ENCODE measurements at places on chromosomes 7 and 10. TPM values are rescaled to one million over a fixed set of nuclear protein-coding genes. Genes with fewer than 3 reads are reported as not detected.

DNA sequence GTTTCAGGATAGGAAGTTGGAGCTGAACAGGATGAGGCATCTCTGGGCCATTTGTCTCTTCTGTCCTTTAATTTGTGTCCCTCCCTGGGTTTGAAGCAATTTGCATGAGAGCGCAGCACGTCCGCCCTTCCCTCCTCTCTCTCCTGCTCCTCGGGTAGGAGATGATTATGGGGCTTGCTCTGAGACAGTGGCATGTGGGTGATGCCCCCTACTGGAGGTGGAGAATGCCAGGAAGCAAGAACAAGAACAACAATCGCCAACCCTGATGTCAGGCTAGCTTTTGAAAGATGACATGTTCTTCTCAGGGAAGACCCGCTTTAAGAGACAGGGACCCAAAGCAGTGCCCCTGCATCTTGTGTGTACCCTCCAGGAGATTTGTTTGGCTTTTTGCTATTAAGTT, 63.9 kb upstream of the LOXL4 start:
- H3K27ac ChIP-seq: no peak overlapping the region
- DNase-seq: no peak
- peaks cover 4% of the 10 kb centered on the region for H3K4me1 ChIP-seq

DNA sequence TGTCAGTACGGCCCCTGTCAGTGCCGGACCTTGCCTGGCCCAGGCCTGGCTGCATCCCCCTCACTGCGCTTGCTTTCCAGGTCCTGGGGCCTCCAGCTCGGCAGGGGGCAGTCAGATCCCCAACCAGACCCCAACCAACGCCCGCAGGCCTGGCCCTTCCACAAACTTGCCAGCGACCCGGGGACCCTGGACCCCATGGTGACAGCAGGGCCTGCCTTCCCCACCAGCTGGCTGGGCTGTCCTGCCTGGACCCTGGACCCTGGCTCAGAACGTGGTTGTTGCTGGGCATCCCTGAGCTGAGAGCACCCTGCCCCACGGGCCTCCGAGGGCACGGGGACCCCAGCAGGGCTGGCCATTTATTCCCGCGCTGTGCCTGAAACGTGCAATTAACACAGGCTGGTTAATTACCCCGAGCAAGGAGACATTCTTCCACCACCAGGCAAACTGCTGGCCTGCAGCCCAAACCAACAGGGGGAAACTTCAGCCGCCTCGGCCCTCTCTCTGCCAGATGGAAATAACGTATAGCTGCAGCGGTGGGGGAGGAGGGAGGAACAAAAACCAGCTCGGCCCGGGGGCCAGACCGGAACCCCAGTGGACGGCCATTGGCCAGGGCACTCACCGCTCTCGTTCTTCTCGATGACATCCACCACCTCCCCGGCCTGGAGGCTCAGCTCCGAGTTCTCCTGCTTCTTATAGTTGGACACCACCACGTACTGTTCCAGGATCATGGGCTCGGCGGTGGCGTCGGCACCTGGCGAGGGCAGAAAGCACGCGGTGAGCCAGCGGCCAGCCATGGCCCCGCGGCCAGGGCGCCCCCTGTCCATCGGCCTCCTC, 167.1 kb downstream of the NEURL1 start:
- H3K36me3 ChIP-seq: peaks cover 30% of the 10 kb centered on the region
- H3K4me3 ChIP-seq: peak overlapping the region; percentile 63
- H3K27me3 ChIP-seq: no peaks in the 10 kb centered on the region
- peak; percentile 48 for DNase-seq

GRCh38 chr7:69963393-69963792, 365.1 kb downstream of the AUTS2 start:
- no peak overlapping the region for H3K27ac ChIP-seq
- no peaks in the 10 kb centered on the region for H3K36me3 ChIP-seq
- no peak overlapping the region for H3K4me3 ChIP-seq
- no peak for DNase-seq

GRCh38 chr10:19920075-19920726, 104.0 kb downstream of the PLXDC2 start:
- DNase-seq: no peak
- no peak overlapping the region for H3K27ac ChIP-seq
- H3K36me3 ChIP-seq: no peaks in the 10 kb centered on the region
- H3K4me1 ChIP-seq: peaks cover 13% of the 10 kb centered on the region
- no peak overlapping the region for H3K4me3 ChIP-seq

ABCC2 gene
- total RNA-seq: 0.36 TPM
